ENCODE measurements at places on chromosomes 16 and 17. TPM values are rescaled to one million over a fixed set of nuclear protein-coding genes. Genes with fewer than 3 reads are reported as not detected.

Gene P3H4
- 51.7 TPM for total RNA-seq

Gene KRTAP17-1
- not detected for total RNA-seq

Gene CCL15
- total RNA-seq, result not detected

Gene CIBAR2
- not detected for total RNA-seq

Gene SLFN14
- not detected for total RNA-seq

Gene GP1BA
- total RNA-seq, result not detected
